Stimulated activated CD8-positive, alpha-beta memory T cell treated with anti-CD3 and anti-CD28 coated beads, Interleukin-2, amount 100 ng/mL, for 1 hour (primary cell): ENCODE measurements at places on chromosomes 11 and 22.
A peak's percentile ranks its signal among the peaks of the same experiment; 100 is the strongest.

DNA sequence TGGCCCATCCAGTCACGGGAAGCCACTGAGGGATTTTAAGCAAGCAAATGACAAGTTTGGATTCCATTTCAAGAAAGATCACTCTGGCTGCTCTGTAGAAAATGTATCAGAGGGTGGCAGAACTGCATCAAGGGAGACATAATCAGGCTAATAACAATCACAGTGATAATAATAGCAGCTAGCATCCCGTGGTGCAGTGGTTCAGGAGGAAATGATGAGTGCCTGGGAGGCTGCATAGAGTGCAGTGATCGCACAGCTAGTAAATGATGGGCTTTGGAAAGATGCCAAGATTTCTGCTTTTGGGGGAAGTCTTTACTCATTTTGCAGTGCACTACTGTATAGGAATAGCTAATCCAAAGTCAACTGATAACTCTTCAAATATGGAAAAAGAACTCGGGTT is 35.8 kb downstream of the TNRC6B start:
- DNase-seq = no peak

- no peak for DNase-seq
Measured at GRCh38 chr11:68260484-68260883, 11.3 kb downstream of the C11orf24 start.

- DNase-seq = no peak
Measured at GRCh38 chr11:16881074-16881709, 133.0 kb downstream of the PLEKHA7 start.

- DNase-seq = no peak
Measured at GRCh38 chr22:22371031-22371541, 126.5 kb downstream of the VPREB1 start.

DNA sequence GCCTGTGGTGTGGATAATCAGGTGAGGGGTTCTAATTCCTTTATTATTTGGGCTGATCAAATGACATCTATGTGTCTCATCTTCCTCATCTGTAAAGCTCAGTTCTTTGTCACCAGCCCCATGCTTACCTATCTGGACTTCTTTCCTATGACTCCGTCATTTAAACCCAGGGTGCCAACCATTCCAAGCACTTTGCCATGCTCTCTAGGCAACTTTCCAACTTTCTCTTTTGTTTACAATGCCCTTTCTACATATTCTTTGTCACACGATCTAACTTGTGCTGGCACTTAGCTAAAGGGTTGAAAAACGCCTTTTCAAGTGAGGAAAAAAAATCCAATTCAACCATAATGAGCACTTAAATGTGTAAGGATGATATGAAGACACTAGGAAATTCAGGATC is 27.9 kb downstream of the EXPH5 start:
- DNase-seq = no peak

DNA sequence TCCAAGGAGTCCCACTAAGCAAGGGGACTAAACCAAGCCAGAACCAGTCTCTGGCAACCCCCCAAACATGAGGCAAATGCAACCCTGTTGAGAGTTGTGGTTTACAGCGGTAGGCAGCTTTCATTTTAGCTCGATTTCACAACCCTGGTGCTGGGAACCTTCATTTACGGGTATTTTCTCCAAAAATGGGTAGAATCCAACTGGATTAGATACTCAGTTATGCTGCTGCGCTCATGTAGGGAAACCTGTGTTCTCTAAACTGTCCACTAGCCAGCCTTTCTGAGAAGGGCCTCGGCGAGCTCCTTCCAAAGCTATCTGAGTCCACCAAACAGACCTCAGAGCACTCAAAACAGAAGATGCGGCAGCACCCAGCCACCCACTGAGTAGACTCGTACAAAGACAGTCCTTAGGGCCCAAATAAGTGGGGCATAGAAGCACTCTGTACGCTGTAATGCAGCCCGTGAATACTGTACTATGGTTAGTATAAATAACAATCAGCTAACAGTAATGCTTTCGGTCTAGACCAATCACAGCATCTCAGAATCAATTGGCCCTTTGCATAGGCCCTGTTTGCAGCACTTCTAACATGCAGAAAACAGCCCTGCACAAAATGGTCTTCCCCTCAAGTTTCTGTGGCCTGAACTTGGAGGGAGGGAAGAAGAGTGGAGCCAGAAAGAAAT is 104.7 kb downstream of the ETS1 start:
- DNase-seq = no peak

DNA sequence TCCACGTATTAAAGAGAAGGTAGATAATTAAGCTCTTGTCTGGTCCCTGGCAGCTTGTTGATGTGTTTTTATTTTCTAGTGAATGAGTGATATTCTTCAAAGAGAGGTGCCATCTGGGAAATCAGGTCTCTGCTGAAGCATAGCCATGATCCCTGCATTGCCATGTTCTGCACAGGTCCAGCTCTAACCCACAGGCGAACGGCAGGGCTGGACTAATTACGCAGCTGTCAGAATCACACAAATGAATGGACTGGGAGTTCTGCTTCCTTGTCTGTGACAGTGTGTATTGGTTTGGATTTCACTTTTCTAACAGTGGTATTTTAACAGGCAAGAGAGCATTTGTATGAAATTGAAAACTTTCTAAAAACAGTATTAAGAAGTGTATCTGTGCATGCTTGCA is 235.6 kb downstream of the FAT3 start:
- DNase-seq = no peak

- no peak for DNase-seq
Measured at GRCh38 chr11:43234881-43235280, 76.9 kb upstream of the API5 start.

DNA sequence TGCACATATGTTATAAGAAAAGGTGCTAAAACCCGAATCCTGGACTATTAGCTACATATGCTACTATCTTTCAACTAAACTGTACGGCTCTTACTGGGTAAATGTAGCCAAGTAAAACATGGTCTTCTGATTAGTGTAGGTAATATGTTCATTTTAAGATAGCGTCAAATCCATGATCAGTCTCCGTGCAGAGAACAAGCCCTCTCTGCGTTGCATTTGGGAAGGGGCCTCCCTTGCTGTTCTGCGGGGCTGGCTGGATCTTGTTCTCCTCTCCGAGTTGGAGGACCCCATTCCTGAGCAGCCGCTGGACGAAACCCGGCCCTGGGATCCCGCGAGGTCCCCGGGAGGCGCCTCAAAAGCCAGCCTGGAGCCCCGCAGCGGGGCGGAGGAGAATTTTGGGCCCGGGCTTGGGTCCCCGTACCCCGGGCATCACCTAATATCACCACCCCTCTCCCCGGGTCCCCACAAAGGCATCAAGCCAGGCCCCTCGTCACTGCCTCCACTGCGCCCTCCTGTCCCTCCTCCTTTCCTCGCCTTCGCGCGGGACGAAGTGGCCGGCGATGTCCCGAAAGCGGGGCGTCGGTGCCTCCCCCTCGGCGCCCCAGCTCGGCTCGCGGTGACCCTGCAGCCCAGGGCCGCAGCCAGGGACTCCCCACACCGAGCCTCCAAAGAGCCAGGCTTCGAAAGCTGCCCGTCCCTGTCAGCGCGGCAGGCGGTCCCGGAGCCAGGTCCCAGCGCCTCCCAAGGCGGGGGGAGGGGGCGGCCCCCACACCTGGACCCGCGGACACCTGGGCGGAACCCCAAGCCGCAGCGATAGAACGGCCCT is 54.5 kb upstream of the FBXO3 start:
- no peak for DNase-seq

GRCh38 chr11:7677796-7678201 is 4.5 kb upstream of the CYB5R2 start:
- no peak for DNase-seq

DNA sequence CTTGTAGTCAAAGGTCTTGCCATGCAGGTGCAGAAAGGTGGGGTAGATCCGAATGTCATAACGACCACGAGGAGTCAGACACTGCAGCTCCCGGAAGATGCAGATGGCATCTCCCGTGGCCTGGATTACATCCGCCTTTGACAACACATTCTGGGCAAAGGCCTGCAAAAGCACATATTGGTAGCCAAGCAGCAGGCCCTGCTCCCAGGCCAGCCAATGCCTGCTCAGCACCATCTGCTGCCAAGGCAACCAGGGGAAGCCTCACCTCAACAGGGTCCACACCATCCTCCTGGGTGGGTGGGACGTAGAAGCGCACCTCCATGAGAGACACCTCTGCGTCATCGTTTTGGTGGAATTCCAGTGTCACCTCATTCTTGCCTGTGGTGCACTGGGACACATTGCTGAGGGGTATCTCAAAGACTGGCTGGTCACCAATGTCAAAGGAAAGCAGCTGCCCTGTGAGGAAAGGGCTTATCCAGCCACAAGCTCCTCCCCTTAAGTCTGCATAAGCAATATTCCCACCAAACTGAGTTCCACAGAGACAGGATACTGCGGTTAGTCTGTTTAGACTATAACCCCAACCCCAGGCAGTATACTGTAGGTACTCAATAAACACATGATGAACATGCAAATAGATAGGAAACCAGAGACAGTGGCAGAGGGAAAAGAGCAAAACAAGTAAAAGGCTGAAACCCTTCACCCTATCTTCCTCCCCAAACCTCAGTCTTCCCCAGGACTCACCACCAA is 2.8 kb downstream of the SSRP1 start:
- DNase-seq = no peak

DNA sequence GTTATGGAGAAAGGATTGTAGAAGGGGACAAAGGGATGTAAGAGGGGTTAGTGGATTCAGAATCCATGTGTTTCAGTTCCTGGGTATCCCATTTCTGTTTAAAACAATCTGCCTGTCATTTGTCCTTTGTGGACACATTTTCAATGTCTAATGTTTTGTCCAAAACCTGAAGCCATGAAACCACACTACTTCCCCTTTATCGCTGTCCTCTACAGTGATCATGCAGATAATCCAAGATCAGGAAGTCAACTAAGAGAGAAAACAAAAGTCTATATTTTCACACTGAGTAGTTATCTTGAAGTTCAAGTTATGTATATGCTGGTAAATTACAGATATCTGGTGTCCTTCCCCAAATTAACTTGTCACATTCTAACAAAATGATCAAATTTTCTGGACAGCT is 457.0 kb downstream of the NTM start:
- DNase-seq = no peak

DNA sequence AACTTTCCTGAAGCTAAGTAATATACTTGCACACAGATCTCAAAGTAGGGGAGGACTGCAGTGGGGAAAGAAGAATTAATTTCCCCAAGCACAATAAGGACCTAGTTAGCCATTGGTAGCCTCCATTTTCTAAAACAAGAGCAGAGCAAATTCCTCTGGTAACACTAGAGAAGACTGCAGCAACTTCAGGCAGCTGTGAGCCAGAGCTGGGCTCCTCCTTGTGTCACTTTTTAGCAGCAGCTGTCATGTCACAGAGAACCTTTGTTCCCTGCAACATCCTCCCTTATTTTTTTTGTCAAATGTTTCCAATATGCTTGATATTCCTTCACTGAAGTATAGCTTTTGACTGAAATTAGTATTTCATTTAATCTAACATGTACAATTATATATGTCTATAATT is 54.4 kb downstream of the RRAS2 start:
- no peak for DNase-seq

GRCh38 chr11:35247428-35247827 is 108.5 kb downstream of the CD44 start:
- DNase-seq = peak; percentile 33

- DNase-seq = no peak
Measured at GRCh38 chr22:32760815-32761214, 40.7 kb upstream of the TIMP3 start.

DNA sequence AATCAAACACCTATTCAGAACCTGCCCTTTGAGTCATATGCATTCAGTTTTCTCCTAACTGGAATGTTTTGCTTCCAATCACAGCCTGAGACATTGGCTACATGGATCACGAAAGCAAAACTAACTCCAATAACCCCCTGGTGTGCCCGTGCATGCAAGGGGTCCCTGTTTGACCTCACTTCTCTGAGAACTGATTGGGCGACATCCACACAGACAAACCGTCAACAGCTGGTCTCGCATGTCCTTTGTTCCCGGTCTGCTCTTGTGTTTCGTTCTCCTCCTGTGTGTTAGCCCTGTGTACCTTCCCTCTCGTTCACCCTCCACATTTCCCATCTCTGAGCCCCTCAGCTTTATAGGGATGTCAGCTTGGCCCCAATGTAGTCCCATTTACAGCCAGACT is 67.2 kb upstream of the TTC12 start:
- DNase-seq = no peak

- no peak for DNase-seq
Measured at GRCh38 chr11:617199-617911, 1.6 kb upstream of the IRF7 start.

DNA sequence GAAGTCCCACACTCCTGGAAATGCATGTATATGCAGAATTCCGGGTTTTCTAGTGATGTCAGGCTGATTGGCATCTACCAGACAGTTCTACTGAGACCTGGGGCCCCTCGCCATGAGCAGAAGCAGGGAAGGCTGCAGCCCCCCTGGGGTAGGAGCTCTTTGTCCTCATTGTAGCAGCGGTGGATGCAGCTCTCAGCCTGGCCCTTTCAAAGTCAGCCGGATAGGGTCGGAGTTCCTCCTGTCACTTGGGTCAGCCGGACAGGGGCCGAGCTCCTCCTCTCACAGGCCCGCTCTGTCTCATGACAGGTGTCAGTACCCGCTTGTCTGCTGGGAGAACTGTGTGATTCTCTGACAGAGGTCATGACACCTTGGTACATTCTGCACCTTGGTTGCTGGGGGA is 30.0 kb downstream of the MRGPRD start:
- no peak for DNase-seq

DNA sequence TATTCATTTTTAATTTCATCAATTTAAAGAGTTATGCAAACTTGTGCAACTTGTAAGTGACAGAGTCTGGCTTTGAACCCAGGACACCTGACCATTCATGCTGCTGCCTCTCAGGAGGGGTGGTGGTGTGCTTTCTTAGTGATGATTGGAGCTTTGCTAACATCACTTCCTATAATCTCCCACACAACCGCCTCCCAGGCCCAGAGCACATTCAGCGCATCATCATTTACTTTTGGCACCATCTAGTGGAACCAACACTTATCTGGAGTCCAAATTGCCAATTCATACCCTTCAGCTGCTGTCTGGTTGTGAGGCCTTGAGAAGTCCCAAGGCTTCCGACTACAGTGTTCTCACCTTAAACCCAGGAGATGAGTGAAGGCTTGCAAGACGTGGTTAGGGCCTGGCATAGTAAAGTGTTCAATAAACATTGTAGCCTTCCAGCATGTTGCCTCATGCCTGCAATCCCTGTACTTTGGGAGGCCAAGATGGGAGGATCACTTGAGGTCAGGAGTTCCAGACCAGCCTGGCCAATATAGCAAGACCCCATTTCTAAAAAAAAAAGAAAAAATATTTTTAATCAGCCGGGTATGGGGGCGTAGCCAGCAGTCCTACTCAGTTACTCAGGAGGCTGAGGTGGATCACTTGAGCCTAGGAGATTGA is 1.1 kb upstream of the TTLL1 start:
- DNase-seq = no peak

DNA sequence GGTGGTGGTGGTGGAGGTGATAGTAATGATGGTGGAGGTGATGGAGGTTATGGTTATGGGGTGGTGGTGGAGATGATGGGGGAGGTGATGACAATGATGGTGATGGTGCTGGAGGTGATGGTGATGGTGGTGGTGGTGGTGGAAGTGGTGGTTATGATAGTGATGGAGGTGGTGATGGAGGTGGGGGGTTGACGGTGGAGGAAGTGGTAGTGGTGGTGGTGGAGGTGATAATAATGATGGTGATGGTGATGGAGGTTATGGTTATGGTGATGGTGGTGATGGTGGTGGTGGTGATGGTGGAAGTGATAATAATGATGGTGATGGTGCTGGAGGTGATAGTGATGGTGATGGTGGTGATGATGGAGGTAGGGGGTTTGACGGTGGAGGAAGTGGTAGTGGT is 16.9 kb upstream of the WNT7B start:
- no peak for DNase-seq

- no peak for DNase-seq
Measured at GRCh38 chr11:72045849-72046248, 34.5 kb downstream of the NUMA1 start.
